ENCODE measurements at places on chromosomes 1 and 21.

DNA sequence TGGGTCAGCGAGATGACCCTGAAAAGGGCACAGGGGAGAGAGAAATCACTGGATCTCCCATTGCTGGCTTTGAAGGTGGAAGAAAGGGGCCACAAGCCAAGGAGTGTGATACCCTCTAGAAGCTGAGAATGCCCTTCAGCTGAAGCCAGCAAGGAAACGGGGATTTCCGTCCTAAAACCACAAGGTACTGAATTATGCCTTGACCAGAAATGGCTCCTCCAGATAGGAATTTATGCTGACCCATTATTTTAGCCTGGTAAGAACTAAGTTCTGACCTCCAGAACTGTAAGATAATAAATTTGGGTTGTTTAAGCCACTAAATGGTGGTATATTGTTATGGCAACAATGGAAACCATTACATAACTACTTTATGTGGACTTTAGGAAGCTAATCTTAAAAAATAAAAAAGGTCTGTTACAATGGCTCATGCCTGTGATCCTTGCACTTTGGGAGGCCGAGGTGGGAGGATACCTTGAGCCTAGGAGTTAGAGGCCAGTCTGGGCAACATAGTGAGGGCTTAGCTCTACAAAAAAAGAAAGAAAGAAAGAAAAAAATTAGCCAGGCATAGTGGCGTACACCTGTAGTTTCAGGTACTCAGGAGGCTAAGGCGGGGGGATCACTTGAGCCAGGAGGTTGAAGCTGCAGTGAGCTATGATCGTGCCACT lies 3.6 kb upstream of the H6PD start:
- no peak for ATAC-seq

GRCh38 chr1:231940116-231940515 lies 313.5 kb downstream of the DISC1 start:
- no peak for ATAC-seq

- ATAC-seq: peak; percentile 82
Observed at GRCh38 chr1:66464802-66465201, 69.2 kb upstream of the SGIP1 start.

DNA sequence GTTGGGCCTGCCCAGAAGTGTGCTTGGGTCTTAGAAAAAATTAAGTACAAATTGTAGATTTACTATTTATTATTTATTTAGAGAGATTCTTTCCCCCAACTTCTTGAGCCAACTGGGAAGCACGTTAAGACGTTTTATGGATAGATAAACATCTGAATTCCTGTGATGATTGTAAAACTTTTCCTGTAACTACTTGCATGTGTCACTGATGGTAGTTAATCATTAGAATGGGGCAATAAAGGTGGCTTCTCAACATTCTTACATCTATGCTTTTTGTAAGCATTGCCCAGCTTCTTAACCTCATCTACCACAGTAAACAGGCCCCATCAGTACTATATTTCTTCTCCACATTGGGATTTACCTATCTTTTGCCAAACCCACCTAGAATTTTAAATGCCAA lies 559.8 kb downstream of the LMO4 start:
- ATAC-seq: no peak
